ENCODE measurements at places on chromosomes 2 and 18.

DNA sequence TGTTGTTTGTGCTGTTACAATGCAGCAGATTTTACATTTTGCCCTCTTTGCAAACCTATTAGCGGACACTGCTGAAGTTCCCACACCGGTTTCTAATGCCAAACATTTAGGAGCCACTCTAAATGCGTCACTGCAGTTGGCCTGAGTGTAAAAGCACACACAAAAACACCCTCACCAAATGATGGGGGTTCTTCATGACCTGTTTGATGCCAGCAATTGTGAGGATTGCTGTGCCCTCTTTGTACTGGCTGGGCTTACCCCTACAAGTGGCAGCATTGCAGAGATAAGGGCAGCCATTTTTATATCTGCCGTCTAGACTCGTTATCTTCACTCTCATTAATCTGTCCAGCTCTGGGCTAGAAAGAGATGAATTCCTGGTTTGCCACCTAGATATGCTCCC, 85.3 kb downstream of the NRP2 start:
- no peak for DNase-seq

DNA sequence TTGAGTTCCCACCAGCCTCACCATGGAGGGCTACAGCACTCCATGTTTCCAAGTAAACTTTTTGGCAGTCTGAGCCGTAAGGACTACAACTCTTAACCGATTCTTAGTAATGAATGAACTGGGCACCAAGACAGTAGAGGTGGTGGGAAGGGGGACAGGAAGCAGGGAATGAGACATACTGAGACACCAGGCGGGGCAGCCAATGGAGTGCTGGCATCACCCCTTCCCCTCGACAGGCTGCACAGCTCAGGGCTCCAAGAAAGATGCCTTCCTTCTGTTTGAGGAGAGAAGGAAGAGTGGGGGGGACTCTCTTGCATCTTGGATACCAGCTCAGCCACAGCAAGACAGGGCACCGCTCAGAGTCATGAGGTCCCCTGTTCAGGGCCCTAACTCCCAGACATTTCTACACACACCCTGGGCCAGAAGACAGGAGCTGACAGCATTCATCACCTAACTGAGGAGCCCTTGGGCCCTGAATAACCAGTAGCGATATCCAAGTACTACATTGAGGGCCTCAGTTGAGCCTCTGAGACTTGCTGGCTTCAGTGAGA, 45.2 kb downstream of the USP34 start:
- no peak for DNase-seq

DNA sequence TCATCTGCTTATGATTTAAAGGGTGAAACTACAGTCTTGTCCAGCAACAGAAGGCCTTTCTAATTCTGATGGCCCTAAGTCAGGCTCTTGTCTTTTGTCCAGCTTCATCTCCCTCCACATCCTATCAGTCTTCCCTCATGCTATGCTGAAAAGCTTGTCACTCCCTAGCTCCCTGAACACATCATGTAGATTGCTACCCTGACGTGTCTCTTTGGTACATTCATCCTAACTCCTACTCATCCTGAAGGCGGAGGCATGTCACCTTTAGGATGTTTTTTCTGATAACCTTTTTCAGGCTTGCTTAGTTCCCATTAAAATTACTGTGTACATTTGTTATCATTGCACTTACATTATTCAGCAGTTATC, 78.4 kb upstream of the ARL5A start:
- no peak for DNase-seq

GRCh38 chr2:85181134-85181631, 48.0 kb downstream of the TCF7L1 start:
- no peak for DNase-seq

GRCh38 chr2:28480403-28481049, 15.3 kb upstream of the PLB1 start:
- no peak for DNase-seq

- DNase-seq, result no peak
Measured at GRCh38 chr2:150144546-150145298, 342.7 kb downstream of the RND3 start.

- DNase-seq, result no peak
Measured at GRCh38 chr2:44894058-44894457, 47.4 kb upstream of the SIX3 start.

- no peak for DNase-seq
Measured at GRCh38 chr2:165924946-165925345, 28.6 kb downstream of the TTC21B start.

GRCh38 chr18:50709193-50709592, 110.6 kb downstream of the MRO start:
- DNase-seq, result no peak

DNA sequence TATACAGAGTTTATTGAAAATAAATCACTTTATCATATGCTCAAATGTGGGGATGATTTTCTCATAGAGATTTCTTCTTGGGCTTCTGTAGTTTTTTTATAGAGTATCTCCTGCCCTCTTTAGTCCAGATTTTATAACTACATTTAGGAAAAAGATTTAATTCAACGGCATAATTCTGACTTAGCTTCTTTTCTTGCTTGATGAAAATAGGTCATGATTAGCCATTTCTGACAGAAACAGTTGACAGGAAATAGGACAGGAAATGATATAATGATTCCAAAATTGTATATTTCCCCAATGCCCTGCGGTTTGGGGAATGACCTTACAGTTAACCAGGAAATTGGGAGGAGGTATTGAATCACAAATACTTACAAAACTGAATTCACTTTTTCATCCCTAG, 1531.9 kb upstream of the ACVR2A start:
- no peak for DNase-seq

GRCh38 chr2:231191896-231192872, 6.2 kb upstream of the ARMC9 start:
- DNase-seq, result no peak

- no peak for DNase-seq
Measured at GRCh38 chr2:208147759-208148158, 1.8 kb upstream of the CRYGB start.

GRCh38 chr2:73078457-73079411, 7.2 kb upstream of the SFXN5 start:
- no peak for DNase-seq

DNA sequence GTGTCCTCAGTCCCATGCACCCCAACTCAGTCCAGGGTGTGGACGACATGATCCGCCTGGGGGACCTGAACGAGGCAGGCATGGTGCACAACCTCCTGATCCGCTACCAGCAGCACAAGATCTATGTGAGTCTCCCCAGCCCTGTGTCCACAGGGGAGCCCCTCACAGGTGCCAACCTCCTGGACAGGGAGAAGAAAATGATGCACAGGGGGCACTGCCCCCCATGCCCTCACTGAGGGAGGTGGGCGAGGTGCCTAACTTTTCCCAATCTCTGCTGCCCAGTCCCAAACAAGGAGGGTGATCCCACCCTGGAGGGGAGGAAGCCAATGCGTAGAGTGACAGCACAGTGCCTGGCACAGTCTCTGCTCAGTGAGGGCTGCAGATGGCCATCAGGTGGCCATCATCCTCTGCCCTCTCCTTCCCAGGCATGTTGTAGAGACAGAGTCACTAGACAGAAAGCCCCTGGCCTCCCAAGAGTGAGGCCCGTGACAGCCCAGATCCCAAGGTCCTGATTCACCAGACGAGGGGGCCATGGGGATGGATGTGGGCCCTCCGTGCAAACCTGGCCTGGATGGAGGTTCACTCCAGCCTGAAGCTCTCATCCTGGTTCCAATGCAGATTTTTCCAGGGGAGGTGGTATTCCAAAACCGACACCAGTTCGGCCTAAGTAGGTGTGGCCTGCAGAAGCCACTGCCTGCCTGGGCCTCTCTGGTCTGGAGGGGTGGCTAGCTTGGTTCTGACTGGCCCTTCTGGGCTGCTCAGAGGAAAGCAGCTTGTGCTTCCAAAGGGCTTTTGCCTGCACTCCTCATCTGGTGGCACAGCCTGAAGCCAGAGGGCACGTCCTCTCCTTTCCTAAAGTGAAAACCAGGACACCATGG, 30.0 kb downstream of the MYO7B start:
- no peak for DNase-seq

- no peak for DNase-seq
Measured at GRCh38 chr18:37844209-37844970, 278.8 kb upstream of the CELF4 start.

DNA sequence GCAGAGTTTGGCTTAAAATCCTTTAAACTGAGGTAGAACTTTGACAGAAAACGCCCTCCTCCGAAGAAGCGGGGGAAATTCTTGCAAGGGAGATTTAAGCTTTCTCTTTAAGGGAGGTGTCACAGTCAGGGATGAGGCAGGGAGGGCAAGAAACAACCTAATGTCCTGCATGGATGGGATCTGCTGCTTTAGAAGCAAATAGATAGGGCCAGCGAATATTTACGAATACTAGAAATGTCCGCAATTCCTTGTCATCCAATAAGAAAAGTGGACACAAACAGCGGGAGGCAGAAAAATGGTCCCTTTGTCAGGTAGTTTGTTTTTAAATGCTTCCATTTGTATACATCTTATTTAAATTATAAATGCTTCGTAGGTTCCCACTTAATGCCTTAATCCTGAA, 12.0 kb downstream of the MEIS1 start:
- DNase-seq, result no peak

DNA sequence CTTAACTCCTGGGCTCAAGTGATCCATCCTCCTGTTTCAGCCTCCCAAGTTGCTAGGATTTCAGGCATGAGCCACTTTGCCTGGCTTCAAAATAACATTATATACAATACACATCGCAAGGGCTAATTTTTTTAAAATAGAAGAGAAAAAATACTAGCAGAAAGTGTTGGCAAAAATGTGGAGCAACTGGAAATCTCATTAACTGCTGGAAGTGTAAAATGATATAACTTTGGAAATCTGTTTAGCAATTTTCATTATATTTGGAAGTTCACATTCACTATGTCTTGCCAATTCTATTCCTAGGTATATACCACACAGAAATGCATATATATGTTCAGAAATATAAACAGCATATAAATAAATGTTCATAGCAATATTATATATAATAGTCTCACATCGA, 55.1 kb upstream of the ZBTB14 start:
- DNase-seq, result no peak

DNA sequence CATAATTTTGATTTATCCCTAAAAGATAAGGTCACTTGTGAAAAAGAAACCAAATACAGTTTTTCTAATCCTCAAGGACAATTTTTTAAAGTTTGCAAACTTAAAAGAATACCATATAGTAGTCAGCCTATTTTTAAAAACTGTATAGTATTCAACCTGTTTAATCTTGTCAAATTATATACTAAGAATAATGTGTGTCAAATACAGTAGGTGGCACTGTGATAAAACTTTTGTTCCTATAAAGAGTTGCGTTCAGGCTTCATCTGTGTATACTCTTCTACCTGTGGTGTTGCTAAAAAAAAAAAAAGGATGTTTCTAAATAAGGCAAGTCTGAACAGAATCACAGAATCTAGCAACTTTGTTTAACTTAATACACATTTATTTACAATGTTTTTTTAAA, 68.6 kb downstream of the CCDC138 start:
- no peak for DNase-seq

- no peak for DNase-seq
Measured at GRCh38 chr18:79199691-79200374, 130.6 kb downstream of the ATP9B start.

DNA sequence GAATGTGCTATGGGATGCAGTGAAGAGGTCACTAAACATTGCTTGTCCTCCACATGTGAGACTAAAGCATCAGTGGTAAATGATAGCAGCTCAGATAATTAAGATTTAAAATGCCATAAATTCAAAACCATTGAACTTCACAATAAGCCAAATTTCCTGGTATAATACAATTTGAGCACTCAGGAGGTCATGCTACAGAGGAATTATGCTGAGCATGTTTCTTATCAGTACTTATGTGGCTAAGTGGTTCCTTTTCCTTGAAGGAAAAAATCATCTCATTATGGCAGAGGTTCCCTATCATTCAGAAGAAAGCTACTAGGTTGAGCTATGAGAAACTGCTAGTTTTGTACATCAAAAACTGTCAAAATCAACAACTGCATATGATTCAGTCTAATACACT, 156.6 kb downstream of the AGPS start:
- DNase-seq, result no peak

DNA sequence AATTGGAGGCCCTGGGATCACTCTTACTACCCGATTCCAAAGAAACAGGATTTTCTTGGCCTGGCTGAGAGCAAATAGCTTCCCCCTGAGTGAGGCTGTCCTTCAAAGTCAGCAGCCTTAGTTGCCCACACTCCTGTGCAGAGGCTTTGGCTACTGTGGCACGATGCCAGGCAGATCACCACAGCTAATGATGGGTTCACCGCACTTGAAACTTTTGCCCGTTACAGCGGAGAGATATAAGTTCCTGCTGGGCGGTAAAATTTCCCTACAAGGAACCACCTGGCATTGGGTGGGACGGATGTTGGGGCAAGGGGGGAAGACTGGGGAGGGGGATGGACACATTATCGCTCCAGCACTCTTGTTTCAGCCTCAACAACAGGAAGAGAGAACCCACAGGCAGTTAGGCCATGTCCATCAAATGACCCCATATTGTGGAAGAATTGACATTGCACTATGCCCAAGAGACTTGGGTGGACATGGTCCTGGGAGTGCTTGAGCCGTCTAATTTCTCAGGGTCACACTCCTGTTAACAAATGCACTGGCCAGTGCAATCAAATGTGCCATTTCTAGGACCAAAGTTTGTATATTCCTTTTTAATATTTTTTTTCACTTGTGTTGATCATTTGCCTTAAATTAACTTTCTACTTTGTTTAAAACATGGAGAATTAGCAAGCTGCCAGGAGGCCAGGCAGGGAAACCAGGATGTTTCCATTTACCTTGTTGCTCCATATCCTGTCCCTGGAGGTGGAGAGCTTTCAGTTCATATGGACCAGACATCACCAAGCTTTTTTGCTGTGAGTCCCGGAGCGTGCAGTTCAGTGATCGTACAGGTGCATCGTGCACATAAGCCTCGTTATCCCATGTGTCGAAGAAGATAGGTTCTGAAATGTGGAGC, 4.4 kb downstream of the IL1B start:
- DNase-seq, result no peak

All from activated naive CD4-positive, alpha-beta T cell (primary cell).